ENCODE measurements at places on chromosomes 4 and X. TPM values are rescaled to one million over a fixed set of nuclear protein-coding genes. Genes with fewer than 3 reads are reported as not detected.
A peak's percentile ranks its signal among the peaks of the same experiment; 100 is the strongest.

SLC25A6 gene
- total RNA-seq, result 460 TPM

DNA sequence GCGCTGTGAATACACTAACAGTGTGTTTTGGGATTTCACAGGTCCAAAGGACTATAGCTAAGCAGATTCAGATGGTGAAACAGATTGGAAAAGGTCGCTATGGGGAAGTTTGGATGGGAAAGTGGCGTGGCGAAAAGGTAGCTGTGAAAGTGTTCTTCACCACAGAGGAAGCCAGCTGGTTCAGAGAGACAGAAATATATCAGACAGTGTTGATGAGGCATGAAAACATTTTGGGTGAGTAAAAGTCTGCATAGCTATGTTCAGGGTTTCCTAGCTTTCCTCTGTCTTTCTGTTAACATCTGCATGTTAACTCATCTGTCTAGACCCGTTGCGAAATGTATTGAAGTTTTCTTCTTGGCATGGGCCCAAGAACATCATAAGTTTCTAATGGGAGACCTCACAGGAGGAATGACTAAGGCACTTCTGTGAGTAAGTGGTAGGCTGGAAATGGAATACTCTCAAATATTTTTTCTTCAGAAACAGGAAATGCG, 372.1 kb downstream of the BMPR1B start:
- H3K27me3 ChIP-seq, result no peaks in the 10 kb centered on the region
- no peak overlapping the region for H3K4me3 ChIP-seq
- DNase-seq, result no peak

CT45A8 gene
- total RNA-seq, result not detected

GRCh38 chr4:81454499-81454898, 17.2 kb downstream of the RASGEF1B start:
- H3K27ac ChIP-seq, result no peak overlapping the region
- H3K4me1 ChIP-seq, result peaks cover 46% of the 10 kb centered on the region
- peaks cover 10% of the 10 kb centered on the region for H3K36me3 ChIP-seq
- no peaks in the 10 kb centered on the region for H3K27me3 ChIP-seq
- DNase-seq, result no peak
- H3K4me3 ChIP-seq, result no peak overlapping the region

DNA sequence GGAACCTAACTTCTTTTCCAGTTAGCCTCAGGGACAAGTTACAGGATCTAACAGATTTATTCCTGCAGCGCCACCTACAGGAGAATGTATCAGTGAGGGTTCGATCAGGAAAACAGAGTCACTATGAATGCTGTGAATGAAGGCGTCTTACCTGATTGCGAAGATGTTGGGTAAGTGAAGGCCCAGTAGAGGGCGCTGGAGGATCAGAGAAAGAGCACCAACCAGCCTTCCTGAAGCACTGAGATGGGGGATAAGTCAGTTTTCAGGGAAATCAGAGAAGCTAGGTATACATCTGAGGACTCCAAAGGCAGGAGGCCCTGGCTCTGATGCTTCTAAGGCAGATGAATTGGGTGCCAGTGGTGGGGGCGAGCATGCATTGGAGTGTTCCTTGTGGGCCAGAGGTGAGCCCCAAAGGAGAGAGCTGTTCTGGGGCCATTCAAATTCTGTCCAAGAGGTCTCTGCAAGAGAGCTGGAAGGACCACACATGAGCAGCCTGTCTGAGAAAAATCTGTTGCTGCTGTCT, 169.9 kb upstream of the AADAT start:
- DNase-seq, result peak; percentile 78
- H3K36me3 ChIP-seq, result no peaks in the 10 kb centered on the region
- peaks cover 9% of the 10 kb centered on the region for H3K4me1 ChIP-seq
- no peaks in the 10 kb centered on the region for H3K27me3 ChIP-seq
- H3K4me3 ChIP-seq, result no peak overlapping the region

- H3K4me3 ChIP-seq, result no peak overlapping the region
- peaks cover 14% of the 10 kb centered on the region for H3K4me1 ChIP-seq
- no peaks in the 10 kb centered on the region for H3K36me3 ChIP-seq
- peaks cover 10% of the 10 kb centered on the region for H3K27me3 ChIP-seq
These were observed 4.5 kb downstream of the SNX25 start for GRCh38 chr4:185213877-185214276.

ZFP42 gene
- 18.9 TPM for total RNA-seq

TRAM1L1 gene
- total RNA-seq, result 9.7 TPM

INTS6L gene
- 31.7 TPM for total RNA-seq

DNA sequence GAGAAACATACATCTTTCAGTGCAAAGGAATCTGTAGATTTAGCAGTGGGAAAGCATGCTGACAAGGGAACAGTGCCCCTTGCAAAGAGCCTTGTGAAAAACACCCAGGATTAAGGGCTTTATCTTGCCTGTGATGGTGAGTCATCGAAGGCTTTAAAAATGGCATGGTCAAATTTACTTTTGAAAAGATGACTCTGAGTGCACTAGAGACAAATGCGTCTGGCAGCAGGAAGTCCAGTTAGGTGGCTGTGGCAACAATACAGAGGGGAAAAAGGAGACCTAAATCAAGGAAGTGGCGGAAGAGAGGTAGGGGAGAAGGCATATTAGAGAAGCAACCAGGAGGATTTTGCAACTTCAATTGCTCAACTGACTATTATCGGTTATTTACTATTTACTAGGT, 472.6 kb upstream of the CPEB2 start:
- no peaks in the 10 kb centered on the region for H3K4me1 ChIP-seq
- H3K4me3 ChIP-seq, result no peak overlapping the region
- DNase-seq, result no peak
- no peak overlapping the region for H3K27ac ChIP-seq

C1QTNF7 gene
- 4.4 TPM for total RNA-seq

TKTL2 gene
- not detected for total RNA-seq

CT45A2 gene
- not detected for total RNA-seq

- no peak overlapping the region for H3K27ac ChIP-seq
- H3K4me3 ChIP-seq, result no peak overlapping the region
- H3K36me3 ChIP-seq, result no peaks in the 10 kb centered on the region
- H3K27me3 ChIP-seq, result peaks cover 68% of the 10 kb centered on the region
- no peak for DNase-seq
These were observed 103.0 kb downstream of the CPZ start for GRCh38 chr4:8695237-8696219.

UBQLN2 gene
- 39.7 TPM for total RNA-seq

DNA sequence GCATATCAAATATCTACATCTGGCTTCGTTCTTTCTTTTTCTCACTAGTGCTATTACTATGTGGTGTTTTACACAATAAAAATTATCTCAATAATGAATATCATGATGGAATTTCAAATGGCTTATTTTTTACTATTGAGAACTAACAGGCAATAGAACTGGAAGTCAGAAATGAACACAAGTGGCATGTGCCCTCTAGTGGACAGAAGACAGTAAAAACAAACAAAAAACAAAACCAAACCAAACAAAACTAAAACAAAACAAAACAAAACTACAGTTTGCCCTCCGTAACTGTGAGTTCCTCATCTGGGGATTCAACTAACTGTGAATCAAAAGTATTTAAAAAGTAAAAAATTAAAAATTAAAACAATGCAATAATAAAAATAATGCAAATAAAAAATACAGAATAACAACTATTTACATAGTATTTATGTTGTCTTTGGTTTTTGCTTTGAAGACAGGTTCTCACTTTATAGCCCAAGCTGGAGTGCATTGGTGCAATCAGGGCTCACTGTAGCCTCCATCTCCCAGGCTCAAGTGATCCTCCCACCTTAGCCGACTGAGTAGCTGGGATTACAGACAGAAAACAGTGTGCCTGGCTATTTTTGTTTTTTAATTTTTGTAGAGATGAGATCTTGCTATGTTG, 195.6 kb upstream of the TACR3 start:
- H3K4me1 ChIP-seq, result no peaks in the 10 kb centered on the region
- no peaks in the 10 kb centered on the region for H3K27me3 ChIP-seq
- H3K27ac ChIP-seq, result no peak overlapping the region
- no peak for DNase-seq

DNA sequence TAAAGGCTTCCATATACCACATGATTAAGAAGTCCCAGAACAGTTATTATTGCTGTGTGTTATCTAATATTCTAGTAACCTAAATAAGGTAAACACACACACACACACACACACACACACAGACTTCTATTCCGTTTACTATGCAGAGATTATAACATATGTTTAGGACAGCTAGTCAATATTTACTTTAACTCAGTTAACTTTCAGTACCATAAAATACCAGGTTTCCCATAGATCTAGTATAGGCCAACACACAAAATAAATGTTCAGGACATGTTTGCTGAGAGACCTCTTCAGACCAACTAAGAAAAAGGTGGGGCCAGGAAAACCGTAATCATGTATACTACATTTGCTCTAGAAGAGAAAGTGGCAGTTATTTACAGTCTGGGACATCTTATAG, 365.5 kb downstream of the KLHL13 start:
- H3K36me3 ChIP-seq, result no peaks in the 10 kb centered on the region
- H3K27me3 ChIP-seq, result no peaks in the 10 kb centered on the region
- DNase-seq, result no peak

Measured in mesothelial cell of epicardium (in vitro differentiated cells).